ENCODE measurements at places on chromosomes 2 and 18.

DNA sequence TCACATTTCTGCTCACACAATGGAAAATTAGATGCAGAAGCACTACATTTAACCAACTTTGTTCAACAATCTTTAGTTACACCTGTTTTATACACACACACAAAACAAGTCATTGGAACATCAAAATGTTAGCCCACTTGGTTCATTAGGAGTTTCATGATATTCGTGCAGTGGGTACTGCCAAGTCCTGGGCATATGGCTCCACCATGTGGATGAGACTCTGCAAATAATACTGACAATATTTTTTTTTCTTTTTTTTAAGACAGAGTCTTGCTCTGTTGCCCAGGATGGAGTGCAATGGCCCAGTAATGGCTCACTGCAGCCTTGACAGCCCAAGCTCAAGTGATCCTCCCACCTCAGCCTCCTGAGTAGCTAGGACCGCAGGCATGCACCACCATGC is 34.5 kb upstream of the GRB14 start:
- DNase-seq, result no peak

DNA sequence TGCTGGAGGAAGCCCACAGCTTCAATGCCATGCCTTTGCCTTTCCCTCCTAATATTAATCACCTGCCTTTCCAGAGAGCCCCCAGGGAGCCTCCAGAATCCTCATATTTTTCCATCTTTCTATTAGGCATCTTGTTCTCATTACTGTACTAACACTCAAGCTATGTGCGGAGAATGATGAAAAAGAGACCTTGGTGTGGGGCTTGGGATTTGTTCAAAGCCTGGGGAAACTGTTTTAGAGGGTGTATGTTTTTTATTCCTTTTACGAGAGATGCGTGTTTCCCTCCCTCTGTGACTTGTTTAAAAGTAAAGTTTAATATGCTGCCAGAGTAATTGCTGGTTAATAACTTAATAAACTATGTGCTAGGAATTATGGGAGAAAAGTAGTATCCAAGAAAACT is 102.4 kb upstream of the ZFP36L2 start:
- DNase-seq, result no peak

GRCh38 chr2:60886991-60887390 is 5.6 kb downstream of the REL start:
- DNase-seq, result no peak

DNA sequence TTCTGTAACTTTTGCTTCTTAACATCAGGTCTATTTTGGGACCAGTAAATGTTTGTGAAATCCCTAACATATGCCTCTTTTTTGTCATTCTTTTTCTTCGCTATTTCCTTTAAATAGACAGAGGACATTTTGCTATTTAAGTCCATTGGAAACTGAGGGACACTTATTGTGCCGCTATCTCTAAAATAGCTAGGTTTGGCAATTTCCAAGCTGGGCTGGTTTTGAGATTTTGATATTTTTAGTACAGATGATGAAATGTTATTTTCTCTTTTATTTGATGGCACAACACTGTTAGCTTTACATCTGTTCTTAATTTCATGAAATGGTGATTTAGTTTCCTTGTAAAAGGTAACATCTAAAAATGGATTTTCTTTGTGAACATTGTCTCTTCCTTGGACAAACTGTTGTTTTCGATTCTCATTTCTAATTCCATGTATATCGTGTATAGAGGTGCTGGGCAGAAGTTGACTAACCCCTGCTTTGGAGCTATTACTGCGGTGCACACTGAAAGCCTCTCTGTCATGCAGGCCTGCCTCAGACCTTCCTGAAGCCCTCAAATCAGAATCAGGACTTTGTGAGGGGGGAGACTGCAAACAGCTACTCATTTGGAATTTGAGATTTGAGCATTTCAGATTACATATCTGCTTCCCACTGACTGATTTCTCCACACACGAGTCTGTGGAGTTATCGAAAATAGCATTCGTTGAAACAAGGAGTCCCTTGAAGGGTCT is 594 bp downstream of the RAD51AP2 start:
- DNase-seq, result no peak

DNA sequence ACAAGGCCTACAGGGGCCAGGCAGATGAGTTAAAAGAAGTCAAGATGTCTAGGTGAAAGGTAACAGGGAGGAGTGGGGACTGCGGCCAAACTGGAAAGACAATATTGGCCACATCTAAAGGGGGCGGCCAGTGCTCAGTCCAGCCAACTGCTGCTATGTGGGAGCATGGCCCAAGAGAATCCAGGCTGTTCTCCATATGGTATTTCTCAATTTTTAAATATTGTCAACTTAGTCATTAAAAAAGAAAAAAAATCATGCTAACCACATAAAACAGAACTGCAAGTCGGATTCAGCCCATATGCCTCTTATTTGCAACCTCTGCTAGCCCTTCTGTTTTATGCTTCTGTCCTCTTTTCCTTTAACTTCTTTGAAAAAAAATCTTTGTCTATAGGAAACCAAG is 14.8 kb downstream of the TRABD2A start:
- no peak for DNase-seq

GRCh38 chr2:96146153-96146880 is 1.1 kb upstream of the DUSP2 start:
- peak; percentile 76 for DNase-seq

DNA sequence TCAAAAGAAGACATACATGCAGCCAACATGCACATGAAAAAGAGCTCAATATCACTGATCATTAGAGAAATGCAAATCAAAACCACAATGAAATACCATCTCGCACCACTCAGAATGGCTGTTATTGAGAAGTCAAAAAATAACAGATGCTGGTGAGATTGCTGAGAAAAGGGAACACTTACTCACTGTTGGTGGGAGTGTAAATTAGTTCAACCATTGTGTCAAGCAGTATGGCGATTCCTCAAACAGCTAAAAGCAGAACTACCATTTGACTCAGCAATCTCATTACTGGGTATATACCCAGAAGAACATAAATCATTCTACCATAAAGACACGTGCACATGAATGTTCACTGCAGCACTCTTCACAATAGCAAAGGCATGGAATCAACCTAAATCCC is 95.5 kb upstream of the XIRP2 start:
- no peak for DNase-seq

- no peak for DNase-seq
These were observed 184.2 kb downstream of the PIEZO2 start for GRCh38 chr18:10965119-10965518.

- no peak for DNase-seq
These were observed 199.9 kb upstream of the FN1 start for GRCh38 chr2:215635788-215636139.

GRCh38 chr2:122532072-122532344 is 776.6 kb downstream of the TSN start:
- no peak for DNase-seq

DNA sequence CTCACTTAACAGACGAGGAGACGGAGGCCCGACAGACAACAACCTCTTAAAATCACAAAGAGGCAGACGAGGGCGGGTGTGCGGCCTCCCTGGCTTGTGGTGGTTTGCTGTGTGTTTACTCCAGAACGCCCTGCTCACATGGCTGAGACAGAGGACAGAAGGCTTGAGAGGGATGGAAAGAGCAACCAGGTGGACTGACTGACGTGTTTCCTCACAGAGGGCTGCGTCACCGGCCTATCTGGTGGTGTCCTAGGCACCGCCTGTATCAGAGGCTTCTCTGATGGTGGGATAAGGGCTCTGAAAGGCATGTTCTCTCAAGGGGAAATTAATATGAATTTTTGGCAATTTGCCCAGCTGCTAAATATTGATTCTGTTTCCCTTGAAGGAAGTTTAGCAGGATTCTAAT is 47.0 kb upstream of the RALBP1 start:
- no peak for DNase-seq

GRCh38 chr2:100039291-100039980 is 103.0 kb downstream of the AFF3 start:
- no peak for DNase-seq

GRCh38 chr18:33372442-33372841 is 68.1 kb downstream of the CCDC178 start:
- no peak for DNase-seq

- DNase-seq, result no peak
These were observed 76.2 kb downstream of the CDK15 start for GRCh38 chr2:201882353-201883090.

GRCh38 chr2:236264256-236264655 is at the start of gene ASB18:
TSS of gene ASB18 (minus strand) at chr2:236264406. CDS start at chr2:236264345, 61 bp downstream.
- no peak for DNase-seq

DNA sequence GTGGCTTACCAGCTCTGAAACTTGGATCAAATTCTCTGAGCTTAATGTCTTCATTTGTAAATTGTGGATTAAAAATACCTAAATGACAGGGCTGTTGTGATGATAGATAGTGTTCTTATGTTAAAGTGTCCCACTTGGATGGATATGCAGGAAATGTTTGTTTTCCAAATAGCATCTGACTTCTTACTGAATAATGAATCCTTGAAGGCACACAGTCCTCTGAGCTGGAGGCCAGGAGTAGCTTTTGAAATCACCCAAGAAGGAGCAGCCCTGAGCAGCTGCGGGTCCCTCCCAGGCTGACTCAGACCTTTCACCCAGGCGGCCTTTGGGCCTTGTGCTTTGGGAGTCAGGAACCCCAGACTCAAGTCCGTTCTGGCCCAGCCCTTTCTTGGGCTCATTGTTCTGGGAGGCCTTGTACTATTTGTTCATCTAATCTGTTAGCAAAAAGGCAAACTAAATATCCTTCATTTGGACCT is 173.0 kb upstream of the GATA6 start:
- DNase-seq, result no peak

DNA sequence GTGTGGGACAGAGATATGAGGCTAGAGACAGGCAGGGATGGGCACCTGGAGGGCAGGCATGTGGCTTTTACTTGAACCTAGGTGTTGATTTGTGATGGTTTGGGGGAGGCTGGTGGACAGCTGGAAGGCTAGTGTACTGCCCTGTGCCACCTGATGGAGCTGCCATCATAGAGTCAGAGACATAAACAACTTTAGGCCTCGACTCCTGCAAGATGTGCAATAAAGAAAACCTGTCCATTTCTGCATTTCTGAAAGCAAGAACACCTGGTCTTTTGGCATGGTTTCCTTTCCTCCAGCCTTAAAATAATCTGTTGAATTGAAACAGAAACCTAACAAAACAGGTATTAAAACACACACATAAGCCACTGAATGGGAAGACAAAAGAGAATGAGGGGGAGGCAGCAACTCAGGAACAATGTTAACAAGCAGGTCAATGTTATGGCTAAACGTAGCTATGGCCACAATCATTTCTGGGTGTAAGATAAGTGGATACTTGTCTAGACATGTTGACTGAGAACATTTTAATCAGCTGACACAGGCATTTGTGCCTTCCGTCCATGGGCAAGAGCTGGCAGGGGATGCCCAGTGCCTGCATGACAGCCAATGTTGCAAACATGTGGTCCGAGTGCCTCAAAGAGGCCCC is 87.8 kb downstream of the KCTD1 start:
- DNase-seq, result no peak

GRCh38 chr18:22494771-22495170 is 77.1 kb upstream of the CTAGE1 start:
- no peak for DNase-seq

Measured in T-helper 17 cell (primary cell).